ENCODE measurements at places on chromosomes 5 and 9.

DNA sequence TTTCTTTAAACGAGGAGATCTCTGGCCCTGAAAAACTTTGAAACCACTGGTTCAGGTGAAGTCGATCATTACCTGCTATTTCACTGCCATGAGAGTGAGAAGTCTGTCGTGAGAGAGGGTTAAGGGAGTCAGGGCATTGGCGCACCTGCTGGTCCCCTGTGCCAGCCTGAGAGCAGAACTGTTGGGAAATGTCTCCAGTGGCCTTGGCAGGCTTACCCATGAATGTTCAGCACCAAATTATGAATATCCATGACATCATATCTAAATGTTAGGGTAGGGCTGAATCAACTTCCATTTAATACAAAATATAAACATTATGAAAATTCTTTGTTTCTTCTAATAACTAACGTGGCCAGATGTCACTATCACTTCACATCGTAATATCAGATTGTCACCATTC is 379.3 kb downstream of the KDM4C start:
- DNase-seq, result no peak

GRCh38 chr9:97849980-97850379 is 3.0 kb upstream of the FOXE1 start:
- DNase-seq, result no peak

DNA sequence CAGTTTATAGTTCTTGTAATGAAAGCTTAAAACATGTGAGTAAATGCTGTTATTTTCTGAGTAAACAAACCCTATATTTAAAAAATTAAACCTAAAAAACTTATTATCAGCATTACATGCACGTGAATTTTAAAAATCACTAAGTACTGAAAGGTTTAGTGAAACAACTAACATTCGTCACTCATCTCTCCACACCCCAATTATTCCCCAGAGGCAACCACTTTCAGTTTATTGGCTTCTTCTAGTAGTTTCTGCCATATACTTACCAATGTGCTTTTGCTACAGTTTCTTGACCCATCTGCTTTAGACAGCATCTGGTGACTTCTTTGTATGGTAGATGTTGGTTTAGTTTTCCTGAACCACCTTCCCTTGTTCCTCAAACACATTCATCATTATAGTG is 58.1 kb downstream of the ANGPTL2 start:
- no peak for DNase-seq

DNA sequence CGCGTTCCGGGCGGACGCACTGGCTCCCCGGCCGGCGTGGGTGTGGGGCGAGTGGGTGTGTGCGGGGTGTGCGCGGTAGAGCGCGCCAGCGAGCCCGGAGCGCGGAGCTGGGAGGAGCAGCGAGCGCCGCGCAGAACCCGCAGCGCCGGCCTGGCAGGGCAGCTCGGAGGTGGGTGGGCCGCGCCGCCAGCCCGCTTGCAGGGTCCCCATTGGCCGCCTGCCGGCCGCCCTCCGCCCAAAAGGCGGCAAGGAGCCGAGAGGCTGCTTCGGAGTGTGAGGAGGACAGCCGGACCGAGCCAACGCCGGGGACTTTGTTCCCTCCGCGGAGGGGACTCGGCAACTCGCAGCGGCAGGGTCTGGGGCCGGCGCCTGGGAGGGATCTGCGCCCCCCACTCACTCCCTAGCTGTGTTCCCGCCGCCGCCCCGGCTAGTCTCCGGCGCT is at the start of gene DAPK1:
Gene DAPK1 (plus strand): TSS at position 264 of the 442 bp plus-strand sequence. CDS start 1,211 bp downstream, outside the sequence.
- DNase-seq, result no peak

- no peak for DNase-seq
These were observed 248.4 kb downstream of the PLK2 start for GRCh38 chr5:58211441-58211840.

DNA sequence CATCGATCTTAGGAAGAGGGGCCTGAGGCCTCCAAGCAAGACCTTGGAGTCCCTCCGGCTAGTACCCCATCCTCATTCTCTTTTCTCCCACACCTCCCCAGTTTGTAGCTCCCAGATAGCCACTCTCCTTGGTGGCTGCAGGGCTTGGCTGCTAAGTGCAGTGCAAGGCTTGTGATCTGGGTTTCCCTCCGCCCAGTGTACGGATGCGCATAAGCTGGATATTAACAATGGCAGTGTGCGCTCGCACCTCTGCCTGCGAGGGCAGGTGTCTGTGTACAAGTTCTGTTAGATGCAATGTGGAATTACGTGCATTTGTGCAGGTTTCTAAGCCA is 71.0 kb upstream of the TBCA start:
- DNase-seq, result no peak

- DNase-seq, result no peak
These were observed 844.4 kb upstream of the CDH18 start for GRCh38 chr5:20832204-20833080.

GRCh38 chr9:21558079-21558478 is 76.0 kb upstream of the IFNE start:
- DNase-seq, result no peak

GRCh38 chr5:69113851-69114250 is 20.0 kb downstream of the SLC30A5 start:
- no peak for DNase-seq
